ENCODE measurements at places on chromosomes 7 and 10. TPM values are rescaled to one million over a fixed set of nuclear protein-coding genes. Genes with fewer than 3 reads are reported as not detected.

DNA sequence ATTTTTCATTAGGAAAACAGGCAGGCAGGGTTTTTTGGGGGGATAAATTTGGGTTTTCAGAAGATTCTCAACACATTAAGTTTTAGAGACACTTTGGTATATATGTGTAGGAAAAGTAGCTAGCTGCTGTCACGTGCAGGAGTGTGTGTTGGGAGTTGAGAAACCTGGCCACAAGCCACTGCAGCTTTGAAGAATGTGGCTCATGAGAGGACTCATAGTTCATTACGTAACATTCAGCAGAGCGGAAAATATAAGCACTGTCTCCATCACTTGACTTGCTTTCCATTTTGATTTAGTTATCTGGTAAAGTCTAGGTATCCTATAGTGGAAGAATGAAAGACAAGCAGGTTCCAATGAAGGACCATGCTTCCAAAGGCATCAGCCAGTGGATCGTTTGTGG lies 31.2 kb downstream of the SMNDC1 start:
- no peak for DNase-seq

DNA sequence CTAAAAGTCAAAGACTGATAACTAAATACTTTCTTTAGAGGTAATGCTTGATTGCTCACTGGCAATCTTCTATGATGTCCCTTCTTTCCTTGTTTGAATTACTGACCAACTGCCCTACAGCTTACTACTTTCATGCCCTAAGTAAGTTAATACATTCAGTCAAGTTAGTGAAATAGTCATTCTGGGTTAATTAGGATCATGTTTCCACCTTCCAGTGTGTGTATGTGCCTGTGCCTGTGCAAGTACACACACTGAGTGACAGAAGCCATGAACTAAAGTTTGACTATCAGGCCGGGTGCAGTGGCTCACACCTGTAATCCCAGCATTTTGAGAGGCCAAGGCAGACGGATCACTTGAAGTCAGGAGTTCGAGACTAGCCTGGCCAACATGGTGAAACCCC lies 187.9 kb downstream of the CACNA2D1 start:
- no peak for DNase-seq

DNA sequence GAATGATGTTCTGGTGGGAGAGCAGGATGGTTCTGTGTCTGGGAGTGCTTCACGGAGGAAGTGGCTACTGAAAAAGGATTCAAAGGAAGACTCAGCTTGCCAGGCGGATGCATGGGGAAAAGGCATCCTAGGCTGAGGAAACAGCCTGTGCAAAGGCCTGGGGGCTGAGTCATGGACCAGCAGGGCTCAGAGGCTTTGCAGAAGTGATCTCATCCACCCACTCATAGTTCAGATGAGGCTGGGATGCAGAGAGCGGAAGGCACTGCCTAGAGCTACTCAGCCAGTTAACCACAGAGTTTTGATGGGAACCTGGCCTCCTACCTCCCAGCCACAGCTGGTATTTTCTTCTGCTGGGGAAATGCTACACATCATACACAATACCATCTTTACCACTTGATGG lies 15.8 kb upstream of the ADAMTS14 start:
- no peak for DNase-seq

- DNase-seq, result no peak
Observed at GRCh38 chr7:149454006-149454405, 6.9 kb downstream of the ZNF777 start.

GRCh38 chr10:34275626-34276130 lies 539.4 kb downstream of the PARD3 start:
- DNase-seq, result no peak

GRCh38 chr10:24944512-24945255 lies 7.7 kb downstream of the PRTFDC1 start:
- no peak for DNase-seq

Gene OPN4
- total RNA-seq, result not detected

Gene AKR1D1
- not detected for total RNA-seq

- DNase-seq, result no peak
Observed at GRCh38 chr7:25864511-25864910, 287.5 kb upstream of the NFE2L3 start.

DNA sequence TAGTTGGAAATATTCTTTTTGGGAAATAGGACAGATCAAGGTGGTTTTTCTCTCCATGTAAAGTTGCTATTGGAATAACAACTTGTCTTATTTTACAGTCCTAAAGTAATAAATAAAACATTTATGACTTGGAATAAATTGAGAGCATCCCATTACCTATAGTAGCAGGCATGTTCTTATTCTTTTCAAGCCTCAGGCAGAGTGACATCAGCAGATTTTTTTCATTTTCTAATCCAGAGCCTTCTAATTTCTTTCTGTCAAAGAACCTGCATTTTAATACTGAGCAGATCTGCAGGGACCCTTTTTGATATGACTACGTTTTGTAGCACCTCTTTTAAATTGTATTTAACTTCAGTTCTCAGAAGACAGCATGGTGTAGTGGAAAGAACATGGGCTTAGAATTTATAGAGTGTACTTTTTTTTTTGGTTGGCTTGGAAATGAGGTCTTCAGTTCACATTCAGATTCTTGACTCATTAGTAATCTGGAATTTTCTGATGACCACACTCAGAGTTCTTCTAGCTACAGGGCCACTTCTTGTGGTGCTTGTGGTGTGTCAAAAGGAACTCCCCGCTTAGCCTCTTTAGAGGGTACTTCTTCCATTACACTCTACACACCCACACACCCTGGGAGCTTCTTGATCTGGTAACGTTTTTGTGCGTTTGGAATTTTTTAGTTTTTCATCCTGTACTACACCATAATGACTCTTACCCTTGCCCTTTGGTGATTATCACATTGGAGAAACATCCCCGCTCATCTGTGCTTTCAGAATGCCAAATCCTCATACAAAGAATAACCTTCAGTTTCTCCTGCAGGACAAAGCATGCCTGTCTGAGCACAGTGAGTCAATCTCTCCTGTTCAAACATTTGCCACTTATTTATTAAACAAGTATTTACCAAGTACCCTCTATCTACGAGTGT lies 34.6 kb downstream of the AGK start:
- DNase-seq, result no peak

Gene SDK1
- 4.1 TPM for total RNA-seq

GRCh38 chr7:30617359-30617758 lies 22.7 kb downstream of the GARS1 start:
- DNase-seq, result no peak

GRCh38 chr10:101690461-101690860 lies 4.5 kb downstream of the FBXW4 start:
- no peak for DNase-seq

DNA sequence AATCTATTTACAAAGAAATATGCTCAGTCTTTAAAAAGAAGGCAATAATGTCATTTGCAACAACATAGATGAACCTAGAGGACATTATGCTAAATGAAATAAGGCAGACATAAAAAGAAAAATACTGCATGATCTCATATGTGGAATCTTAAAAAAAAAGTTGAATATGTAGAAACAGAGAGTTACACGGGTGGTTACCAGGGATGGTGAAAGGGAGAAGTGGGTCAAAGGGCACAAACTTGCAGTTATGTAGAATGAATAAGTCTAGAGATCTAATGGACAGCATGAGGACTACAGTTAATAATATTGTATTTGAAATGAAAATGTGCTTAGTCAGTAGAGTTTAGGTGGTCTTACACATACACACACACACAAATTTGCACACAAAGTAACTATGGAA lies 88.2 kb upstream of the CCDC71L start:
- DNase-seq, result no peak

Gene MRPS24
- 156 TPM for total RNA-seq

Data from H7 (cell line).